ENCODE measurements at places on chromosomes 6 and 20.

- no peak for DNase-seq
Measured at GRCh38 chr6:101607111-101607690, 213.7 kb downstream of the GRIK2 start.

GRCh38 chr6:4451081-4451480 is 315.7 kb upstream of the ECI2 start:
- no peak for DNase-seq

GRCh38 chr6:51464956-51465355 is 622.5 kb downstream of the PKHD1 start:
- no peak for DNase-seq

- no peak for DNase-seq
Measured at GRCh38 chr6:132811276-132811675, 3.1 kb upstream of the RPS12 start.

- no peak for DNase-seq
Measured at GRCh38 chr6:24321538-24322162, 36.2 kb downstream of the DCDC2 start.

DNA sequence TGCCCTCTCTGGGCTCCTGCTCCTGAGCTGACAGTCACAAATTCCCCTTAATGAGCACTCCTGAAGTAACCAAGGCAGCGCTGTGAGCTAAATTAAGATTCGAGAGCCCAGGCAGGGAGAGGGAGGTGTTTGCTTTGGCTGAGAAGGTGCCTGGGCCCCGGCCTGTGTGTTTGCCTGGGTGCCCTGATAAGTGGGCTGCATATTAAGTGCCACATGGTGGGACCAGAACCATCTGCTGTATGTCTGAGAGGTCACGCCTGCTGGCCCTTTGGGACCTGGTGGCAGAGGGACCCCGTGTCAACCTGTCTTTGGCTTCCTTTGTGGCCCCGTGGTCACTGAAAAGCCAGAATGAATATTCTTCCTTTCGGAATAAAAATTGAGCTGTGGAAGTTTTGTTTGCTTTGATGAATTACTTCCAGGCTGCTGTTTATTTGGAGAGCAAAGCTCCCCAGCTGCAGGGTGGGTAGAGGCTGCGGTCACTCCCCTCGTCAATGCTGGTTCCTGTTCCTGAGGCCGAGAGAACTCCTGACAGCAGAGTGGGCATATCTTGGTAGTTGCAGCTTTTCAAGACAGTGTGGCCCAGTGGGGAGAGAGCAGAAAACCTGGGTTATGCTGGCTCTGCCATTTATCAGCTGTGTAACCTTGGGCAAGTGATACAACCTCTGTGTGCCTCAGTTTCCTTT is 17.5 kb upstream of the KCNK16 start:
- DNase-seq = no peak

DNA sequence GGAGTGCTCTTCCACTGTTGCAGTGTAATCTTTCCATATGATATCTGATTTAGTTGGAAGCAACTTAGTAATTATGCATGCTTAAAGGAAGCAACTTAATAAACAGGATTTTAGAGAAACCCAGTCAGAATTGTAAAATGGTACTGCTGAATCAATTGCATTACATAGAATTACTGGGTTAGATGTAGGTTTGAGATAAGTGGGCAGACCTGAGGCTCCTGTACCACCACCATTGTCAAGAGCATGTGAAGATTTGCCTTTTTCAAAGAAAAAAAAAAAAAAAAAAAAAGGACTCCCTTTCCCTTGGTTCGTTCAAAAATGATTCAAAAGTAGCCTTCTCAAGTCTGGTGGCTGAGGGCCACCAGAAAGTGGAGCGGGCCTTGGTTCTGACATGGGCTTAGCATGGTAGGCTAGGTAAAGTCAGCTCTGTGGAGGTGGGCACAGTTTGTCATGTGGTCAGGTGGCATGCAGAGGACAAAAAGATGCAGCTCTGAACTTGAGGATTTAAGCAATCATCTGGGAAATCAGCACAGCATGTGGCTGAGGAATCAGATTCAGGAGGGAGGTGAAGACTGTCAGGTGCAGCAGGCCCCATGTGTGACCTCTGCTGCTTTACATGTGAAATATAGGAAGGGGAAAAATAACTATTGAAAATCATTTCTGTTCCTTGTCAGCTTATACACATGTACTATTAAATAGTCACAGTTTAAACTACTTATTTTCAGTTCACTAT is 32.4 kb downstream of the ARID1B start:
- no peak for DNase-seq
